ENCODE measurements at places on chromosomes 7 and 10.

DNA sequence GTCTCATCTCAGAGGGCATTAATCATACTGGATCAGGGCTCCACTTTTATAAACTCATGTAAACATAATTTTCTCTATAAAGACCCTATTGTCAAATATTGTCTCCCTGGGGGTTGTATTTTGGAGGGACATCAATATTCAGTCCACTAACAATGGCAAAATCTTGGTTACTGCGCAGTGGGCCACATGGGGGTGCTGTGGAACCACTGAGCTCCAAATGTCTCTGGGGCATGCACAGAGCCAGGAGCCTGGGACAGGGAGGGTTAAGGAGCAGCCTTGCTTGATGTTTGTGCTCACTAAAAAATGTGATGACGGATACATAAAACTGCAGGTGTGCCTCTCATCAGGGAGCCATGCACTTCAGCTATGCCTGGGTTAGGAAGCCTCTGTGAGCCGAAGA, 62.1 kb upstream of the PRSS58 start:
- DNase-seq = no peak

GRCh38 chr10:86391236-86391840, 24.7 kb upstream of the GRID1 start:
- DNase-seq = no peak

- no peak for DNase-seq
These were observed 47.4 kb upstream of the MTURN start for GRCh38 chr7:30087371-30087770.

- DNase-seq = no peak
These were observed 125.3 kb upstream of the STARD3NL start for GRCh38 chr7:38052786-38053185.

GRCh38 chr10:50367732-50368131, 116.4 kb upstream of the ASAH2 start:
- no peak for DNase-seq
